NCI-H2081 (cell line): ENCODE measurements at places on chromosomes 5 and 9.

DNA sequence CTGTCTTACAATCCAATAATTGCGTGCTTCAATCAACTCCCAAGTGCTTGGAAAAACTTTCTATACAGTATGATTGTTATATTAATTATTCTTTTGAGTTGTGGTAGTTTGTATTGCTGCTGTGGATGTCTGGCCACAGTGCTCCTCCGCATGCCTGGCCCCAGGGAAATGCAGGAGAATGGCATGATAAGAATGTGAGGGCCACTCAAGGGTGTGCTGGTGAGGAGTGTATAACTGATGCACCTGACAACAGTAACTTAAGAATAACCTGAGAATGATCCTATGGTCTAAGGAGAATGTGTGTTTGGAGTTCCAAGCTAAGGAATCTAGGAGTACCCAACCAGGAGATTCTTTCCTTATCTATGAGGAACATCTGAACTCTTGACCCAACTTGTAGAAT, 152.9 kb upstream of the APC start:
- no peak for DNase-seq

DNA sequence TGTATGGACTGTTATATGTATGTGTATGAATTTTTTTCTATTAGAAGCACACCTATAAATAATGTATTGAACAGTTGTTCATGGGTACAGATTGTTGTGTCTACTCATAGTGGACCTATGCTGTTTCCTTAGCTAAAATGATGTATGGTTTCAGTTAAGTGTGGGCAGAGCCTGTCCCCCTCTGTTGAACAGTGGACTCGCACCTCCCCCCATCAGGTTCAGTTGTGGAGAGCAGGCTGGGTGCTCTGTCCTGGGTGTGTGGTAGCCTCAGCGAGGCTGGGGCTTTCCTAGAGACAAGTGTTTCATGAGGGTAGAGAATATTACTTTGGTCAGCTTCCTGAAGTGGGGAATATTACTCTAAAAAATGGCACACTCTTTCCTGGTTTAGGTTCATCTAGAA, 47.4 kb upstream of the LRRTM2 start:
- no peak for DNase-seq

DNA sequence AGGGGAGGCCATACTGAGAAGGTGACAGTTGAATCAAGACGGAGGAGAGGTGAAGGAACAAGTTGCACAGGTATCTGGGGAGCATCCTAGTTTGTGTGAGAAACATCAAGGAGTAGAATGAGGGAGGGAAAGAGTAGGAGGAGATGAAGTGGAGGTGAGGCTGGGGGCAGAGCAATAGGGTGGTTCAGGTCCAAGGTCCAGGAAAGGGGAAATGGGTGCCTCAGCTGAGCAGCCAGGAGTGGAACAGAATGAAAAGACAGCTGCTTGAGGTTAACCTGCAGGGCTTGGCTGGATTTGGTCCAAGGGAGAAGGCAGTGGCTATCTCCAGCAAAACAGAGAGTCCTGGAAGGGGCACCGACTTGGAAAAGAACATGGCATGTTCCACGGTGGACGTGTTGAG, 5.3 kb downstream of the SLC1A1 start:
- DNase-seq = no peak

- DNase-seq = peak; percentile 87
Measured at GRCh38 chr9:105244734-105245028, 230 bp downstream of the SLC44A1 start.

- peak; percentile 84 for DNase-seq
Measured at GRCh38 chr9:92133949-92134604, 18.9 kb upstream of the SPTLC1 start.

DNA sequence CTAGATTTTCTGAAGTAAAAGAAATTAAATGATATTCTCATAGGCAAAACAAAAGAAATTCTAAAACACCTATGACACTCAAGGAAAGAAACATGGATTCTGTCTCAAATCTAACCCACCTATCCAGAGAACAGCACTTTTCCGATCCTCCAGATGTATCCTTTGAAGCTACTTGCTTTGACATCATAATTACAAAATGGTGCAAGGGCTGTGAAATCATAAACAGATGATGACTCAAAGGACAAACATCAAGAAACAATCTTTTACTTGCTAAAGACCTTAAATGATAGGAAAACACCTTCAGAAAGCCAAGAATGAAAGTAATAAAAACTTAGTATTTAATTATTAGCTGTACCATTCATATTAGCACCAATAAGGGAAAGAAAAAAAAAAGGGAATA, 202.6 kb downstream of the DENND1A start:
- DNase-seq = no peak

- no peak for DNase-seq
Measured at GRCh38 chr5:79487251-79487650, 26.7 kb downstream of the HOMER1 start.

GRCh38 chr5:151270599-151270998, 17.6 kb downstream of the GM2A start:
- no peak for DNase-seq

DNA sequence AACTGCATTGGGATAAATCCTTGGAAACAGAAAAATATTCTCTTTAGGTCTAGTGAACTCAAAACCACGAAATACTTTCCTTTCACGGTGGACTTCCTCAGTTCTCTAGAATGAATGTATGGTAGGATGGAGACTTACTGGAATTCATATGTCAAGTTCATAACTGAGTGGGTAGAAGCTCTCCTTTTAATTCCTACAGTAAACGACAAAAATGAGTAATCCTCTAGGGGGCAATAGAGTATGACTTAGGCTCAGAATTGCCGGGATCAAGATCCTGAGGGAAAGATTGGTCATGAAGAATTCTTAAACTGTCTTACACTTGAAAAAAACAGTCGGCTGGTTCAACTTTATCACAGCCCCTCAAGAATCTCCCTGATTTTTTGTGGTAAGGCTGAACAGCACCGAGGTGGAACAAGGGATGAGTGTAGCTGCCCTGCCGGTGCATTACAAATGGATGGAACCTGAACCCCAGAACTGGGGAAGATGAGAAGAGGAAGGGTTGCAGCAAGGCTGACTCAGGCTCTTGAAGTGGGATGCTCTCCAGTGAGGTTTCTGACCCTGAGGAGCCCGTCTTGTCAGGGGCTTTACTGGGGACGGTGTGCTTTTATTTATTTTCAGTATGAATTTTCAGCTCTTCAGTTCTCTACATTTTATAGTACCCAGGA, 14.0 kb upstream of the LOX start:
- no peak for DNase-seq

DNA sequence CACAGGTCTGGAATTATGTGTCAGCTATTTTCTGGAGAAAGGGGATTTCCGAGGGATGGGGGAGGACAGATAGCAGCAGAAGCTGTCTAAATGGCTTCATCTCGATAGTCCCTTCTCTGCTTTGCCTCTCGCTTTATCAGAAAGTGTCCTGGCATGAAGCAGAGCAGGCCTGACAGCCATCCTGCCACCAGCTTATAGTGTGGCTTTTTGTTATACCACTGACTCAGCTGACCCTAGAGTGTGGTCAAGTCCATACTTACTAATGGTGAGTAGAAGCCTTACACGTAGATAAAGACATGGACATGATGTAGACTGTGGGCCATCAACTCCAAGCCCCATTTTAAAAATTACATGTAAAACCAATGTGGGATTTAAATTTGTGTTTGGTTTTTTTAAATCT, 50.0 kb downstream of the RCL1 start:
- no peak for DNase-seq

DNA sequence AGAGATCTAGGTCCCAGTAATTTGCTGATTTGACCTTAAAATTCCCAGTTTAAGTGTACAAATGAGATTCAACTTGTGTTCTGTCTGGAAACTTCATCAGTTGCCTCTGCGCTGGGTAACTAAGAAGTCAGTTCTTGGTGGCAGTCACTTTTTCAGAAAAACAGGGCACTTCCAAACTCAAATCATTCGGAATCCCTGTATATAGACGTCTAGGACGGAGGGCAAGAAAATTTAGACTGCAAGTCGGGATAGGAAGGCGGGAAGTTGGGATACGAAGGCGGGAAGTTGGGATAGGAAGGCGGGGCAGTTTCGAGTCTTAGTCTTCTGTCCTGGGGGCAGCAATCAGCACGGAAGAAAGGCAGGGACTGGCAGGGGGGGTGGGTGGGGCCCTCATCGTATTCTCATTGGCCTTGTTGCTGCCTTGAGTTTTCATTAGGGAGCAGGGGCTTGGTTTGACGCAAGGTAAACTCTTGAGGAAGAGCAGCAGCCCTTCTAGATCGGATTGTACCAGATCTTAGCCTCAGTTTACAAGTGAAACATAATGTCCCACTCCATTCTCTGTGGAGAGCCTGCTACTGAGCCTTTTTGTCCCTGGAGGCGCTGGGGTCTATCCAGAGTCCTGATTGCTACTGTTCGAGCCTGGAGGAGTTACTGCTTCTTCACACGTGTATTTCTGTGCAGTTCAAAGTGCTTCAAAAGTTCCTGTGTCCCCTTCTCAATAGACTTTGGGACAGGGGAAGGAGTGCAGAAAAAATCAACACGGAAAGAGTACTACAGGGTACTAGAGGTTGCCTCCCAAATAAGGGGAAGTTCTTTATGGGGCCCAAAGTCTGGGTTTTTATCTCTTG, 2.7 kb upstream of the PURA start:
- DNase-seq = no peak

GRCh38 chr5:149598966-149599365, 17.7 kb downstream of the ARHGEF37 start:
- no peak for DNase-seq

GRCh38 chr5:145792840-145793239, 42.3 kb downstream of the PRELID2 start:
- DNase-seq = no peak

- DNase-seq = no peak
Measured at GRCh38 chr5:97846643-97847042, 663.6 kb upstream of the RIOK2 start.

DNA sequence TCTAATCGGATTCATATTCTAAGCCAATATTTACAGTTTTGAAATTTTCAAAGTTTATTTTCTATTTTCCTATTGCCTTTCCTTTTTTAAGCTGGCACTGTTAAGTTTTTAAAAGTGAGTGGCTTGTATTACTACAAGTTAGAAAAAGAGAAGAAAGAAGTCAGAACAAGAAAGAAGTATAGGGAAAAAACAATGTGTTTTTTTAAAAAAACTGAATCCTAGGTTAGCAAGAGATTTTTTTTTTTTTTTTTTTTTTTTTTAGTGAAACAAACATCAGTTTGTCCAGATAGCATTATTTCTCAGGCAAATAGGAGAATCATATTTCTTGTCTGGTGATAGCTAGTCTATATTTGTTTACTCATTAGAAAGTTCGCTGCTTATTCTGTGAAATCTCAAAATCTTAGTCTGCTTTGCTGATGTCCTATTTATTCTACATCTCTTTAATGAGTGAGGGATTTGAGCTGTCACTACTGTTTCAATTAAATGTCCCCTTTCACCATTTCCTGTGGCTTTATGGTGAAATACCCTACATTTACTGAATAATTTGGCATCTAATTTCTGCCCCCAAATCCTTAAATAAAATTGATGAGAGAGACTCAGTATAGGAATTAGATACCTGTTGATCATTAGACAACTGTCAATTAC, 19.1 kb upstream of the LMNB1 start:
- DNase-seq = no peak

- peak; percentile 60 for DNase-seq
Measured at GRCh38 chr9:16726718-16727451, 143.6 kb downstream of the BNC2 start.

- no peak for DNase-seq
Measured at GRCh38 chr9:29220596-29221251, 1647.4 kb upstream of the C9orf72 start.

GRCh38 chr9:3517377-3518048, 8.3 kb downstream of the RFX3 start:
- no peak for DNase-seq

GRCh38 chr9:25677301-25678146, 720 bp downstream of the TUSC1 start:
- DNase-seq = peak; percentile 85

GRCh38 chr5:1432296-1432695, 12.9 kb downstream of the SLC6A3 start:
- DNase-seq = no peak

- DNase-seq = peak; percentile 81
Measured at GRCh38 chr5:431001-431710, 11.8 kb upstream of the EXOC3 start.

DNA sequence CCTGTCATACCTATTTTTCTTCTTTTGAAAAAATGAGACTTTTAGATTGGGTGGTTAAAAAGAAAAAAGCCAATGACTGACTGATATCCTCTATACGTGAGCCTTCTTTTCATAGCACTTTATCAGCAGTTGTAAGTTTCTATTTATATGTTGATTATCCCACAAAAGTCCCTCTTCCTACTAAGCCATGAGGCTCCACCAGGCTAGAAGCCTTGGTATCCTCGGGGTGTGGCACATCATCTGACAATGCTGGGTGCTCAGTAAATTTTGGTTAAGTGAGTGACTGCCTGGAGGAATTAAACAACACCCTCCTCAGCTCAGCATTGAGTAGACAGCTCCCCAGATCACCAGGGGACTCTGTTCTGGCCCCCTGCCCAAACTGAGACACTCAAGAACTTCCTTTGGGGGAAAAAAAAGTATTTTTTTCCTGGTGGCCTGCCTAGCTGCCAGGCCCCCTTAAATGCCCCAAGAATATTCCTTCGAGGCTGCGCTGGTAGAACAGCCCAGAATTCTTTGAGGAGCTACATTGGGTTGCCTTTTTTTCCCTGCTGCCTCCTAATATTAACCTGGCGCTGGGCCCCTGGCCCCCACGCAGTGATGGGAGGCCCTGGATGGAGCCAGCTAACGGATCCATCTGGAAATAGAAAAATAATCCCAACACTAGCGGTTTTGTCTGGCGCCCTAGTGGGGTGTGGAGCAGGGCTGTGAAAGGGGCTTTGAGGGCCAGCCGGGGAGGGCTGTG, 23.4 kb upstream of the COL27A1 start:
- no peak for DNase-seq

DNA sequence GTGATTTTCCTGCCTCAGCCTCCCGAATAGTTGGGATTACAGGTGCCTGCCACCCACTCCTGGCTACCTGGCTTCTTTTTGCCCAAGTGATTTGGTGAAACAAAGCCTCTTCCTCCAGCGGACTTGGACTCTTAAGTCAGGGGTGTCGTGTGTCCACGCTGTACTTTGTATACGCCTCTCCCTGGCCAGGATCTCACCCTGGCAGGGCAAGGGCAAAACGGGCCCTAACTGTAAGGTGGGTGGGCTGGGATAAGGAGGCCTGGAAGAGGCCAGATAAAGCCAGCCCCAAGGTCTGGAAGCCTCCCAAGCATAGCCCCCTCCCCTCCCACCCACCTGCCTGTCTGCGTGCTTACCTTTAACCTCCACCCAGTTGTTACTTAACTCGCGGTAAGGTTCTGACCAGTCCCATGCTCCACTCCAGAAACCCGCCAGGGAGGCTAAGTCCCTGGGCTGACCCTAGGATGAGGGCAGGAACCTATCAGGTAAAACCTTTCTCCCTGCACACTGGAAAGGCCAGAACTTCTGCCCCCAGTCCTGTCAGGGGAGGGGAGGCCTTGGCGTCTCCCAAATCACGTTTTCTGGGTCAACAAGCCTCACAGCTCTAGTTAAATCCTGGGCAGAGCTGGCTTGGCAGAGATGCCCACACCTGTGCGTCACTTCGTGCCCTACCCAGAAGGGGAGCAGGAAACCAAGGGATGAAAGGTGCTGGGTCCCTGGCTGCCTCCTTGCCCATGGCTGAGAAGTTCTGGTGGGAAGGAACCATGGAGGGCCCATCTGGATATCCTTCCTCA, 8.4 kb downstream of the CDK9 start:
- no peak for DNase-seq
